NCI-H2081 treated with DMSO at 0.1 percent for 48 hours (cell line): ENCODE measurements at places on chromosomes 1 and 21.

DNA sequence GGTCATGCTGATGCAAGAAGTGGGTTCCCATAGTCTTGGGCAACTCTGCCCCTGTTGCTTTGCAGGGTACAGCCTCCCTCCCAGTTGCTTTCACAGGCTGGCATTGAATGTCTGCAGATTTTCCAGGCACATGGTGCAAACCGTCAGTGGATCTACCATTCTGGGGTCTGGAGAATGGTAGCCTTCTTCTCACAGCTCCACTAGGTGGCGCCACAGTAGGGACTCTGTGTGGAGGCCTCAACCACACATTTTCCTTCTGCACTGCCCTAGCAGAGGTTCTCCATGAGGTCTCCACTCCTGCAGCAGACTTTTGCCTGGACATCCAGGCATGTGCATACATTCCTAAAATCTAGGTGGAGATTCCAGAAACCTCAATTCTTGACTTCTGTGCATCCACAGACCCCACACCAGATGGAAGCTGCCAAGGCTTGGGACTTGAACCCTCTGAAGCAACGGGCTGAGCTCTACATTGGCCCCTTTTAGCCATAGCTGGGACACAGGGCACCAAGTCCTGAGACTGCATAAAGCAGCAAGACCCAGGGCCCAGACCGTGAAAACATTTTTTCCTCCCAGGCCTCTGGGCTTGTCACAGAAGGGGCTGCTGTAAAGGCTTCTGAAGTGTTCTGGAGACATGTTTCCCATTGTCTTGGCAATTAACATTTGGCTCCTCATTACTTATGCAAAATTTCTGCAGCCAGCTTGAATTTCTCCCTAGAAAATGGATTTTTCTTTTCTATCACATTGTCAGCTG, 466.2 kb upstream of the PBX1 start:
- no peak for DNase-seq

GRCh38 chr1:154802336-154802969, 67.6 kb downstream of the KCNN3 start:
- no peak for DNase-seq

DNA sequence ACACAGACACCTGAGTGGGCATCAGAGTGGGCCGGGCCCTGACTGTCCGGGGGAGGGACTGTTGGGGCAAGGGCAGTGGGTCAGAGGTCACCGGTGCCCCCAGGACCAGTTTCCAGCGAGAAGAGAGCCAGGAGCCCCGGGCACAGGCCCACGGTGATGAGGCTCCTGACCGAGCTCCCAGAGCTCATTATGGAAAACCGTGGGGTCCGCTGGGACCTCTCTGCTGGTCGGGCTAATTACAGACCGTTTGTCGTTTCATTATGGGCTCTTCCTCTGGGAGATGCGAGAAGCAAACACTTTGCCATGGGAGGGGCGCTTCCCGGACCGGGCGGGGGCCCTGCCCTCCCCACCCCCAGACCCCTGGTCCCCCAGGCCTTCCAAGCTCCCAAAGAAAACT, 12.0 kb upstream of the TTLL10 start:
- no peak for DNase-seq

- no peak for DNase-seq
Measured at GRCh38 chr21:35231090-35231489, 182.0 kb upstream of the RUNX1 start.

DNA sequence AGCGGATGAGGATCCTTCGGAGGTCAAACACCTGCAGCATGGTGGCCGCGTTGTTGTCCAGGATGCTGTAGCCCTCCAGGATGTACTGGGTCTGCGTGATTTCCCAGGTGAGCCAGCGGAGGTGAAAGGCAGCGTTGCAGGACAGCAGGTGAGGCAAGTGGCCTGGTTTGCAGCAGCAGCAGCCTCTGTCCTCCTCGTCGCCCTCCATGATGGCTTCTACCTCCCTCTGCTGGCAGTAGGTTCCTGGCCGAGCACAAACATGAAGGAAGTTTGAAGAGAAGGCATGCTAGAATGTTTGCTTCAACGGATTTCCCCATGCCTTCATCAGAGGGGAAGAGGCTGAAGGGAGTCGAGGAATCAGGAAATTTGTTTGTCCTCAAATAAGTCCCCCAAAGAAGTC, 74.7 kb downstream of the NTPCR start:
- no peak for DNase-seq

GRCh38 chr1:70509996-70510876, 99.2 kb downstream of the CTH start:
- DNase-seq, result no peak

DNA sequence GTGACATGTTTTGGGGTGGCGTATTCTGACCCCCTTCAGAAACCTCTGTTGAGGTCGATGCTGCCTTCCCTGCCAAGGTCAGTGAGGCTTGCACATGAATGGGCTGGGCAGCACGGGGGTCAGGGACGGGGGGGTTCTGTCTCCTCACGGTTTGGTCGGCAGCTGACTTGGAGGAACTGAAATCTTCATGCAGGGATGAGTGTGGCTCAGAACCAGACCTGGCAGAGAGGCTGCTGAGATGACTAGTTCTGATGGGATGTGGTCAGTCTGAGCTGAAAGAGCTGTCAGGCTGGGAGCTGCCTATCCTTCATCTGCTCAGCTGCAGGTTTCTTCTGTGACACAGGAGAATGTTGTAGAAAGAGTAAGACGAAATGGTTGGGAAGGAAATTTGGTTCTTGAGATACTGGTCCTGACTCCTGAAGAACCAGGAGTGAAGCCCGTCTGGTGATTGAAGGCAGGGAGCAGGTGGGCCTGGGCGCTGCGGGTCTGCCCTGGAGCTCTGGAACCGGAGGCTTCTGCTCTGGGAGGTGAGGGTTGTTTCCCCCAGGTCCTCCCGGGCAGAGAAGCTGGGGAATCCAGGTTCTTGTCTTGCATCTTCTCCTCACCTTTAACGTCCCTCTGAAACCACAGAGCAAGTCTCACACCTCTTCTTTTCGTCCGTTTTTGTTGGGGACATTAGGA, 3.3 kb downstream of the SLX9 start:
- no peak for DNase-seq

DNA sequence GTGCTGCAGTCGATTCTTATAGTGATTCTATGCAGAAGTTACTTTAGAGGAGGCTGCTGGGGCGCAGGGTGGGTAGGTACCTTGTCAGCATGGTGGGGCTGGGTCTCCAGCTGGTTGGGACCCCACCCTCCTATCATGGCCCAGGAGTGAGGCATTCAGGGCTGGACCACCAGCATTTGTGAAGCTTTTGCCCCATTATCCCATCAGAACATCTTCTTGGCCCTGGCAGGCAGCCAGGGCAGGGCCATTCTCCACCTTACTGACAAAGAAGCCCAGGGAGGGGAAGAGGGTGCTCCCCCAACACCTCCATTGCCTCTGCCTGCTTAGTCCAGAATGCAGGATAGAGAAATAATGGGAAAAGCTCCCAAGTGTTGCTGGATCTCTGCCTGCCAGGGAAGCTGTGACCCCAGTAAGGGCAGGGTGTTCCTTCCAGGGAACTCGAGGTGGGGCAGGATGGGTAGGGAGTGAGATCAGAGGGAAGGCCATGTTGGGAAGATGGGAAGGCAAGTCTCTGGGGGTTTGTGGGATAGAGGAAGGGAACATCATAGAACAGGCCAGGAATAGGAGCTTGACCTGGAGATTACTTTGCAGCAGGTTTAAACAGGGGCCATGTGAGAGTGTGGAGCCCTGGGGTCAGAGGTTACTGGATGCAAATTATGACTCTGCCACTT, 16.2 kb upstream of the SLC2A1 start:
- DNase-seq, result no peak

DNA sequence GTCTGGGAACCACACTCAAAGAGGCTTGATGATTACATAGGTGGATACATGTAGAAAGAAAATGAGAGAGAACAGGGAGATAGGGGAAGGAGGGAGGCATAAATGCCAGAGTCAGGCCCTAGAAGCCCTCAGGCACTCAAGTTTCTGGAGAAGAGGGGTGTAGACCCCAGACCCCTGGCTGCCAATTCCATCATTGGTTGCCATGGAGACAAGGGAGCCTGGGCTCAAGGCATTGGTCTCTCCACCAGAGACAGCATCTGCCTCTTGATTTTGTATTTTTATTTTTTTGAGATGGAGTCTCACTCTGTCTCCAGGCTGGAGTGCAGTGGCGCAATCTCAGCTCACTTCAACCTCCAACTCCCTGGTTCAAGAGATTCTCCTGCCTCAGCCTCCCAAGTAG, 114.3 kb upstream of the GRIK3 start:
- no peak for DNase-seq

GRCh38 chr21:29184037-29184436, 53.6 kb downstream of the MAP3K7CL start:
- DNase-seq, result no peak

- DNase-seq, result no peak
Measured at GRCh38 chr1:193438771-193439170, 252.4 kb upstream of the B3GALT2 start.

DNA sequence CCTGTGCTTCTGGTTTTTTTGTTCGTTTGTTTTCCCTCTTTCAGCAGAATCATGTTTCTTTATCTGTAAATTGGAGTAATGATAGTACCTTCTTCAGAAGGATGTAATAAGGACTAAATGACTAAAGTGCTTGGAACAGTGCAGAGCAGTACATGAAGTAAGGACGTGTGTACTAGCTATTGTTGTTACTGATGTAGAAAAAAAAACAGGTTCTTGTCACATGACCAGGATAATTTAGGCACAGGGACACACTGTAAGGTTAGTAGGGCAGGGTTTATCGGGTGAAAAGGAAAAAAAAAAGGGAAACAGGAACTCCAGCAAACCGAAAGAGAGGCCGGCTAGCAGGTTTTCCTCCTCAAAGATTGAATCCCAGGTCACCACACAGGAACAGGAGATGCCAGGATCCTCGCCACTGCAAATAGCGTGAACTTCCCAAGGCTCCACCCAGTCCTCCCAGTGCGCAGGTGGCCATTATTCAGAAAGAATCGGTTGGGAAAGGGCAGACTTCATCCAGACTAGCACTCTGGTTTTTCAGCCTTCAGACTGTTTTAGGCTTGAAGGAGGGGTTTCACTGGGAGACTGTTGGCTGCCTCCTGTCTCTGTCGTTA, 63.8 kb upstream of the PRRC2C start:
- no peak for DNase-seq

- peak; percentile 4 for DNase-seq
Measured at GRCh38 chr1:21963477-21964217, 13.2 kb upstream of the CELA3B start.

DNA sequence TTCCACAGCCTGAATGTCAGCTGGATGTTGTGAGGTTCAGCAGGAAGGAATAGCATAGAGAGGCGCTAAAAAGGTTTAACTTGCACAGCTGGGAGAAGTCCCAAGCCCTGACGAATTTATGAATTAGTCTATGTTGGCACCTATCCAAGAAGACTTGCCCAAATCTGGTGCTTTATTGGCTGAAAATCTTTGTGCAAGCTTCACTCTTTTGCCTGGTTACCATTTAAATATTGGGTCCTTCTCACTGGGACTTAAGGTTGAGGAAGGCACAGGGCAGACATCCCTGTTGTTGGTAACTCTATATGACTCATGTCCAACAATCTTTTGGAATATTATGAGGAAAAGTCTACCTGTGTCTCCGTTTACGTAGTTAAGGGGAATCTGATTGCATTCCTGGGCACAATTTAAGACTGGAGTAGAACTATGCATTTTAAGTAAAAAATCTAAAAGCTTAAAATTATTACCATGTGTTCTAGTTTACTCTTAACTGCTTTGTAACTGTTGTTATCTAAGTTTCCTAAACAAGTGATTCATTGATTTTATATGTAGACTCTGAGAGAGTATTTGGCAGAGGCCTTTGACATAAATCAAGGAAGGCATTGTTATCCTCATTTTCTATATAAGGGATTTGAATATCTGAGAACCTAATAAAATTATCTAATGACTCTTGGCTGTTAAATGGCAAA, 181.7 kb upstream of the DPYD start:
- no peak for DNase-seq
